CD4-positive, CD25-positive, alpha-beta regulatory T cell (primary cell): ENCODE measurements at places on chromosomes 7 and 10. TPM values are rescaled to one million over a fixed set of nuclear protein-coding genes. Genes with fewer than 3 reads are reported as not detected.

GRCh38 chr7:45306752-45307305, 149.2 kb downstream of the RAMP3 start:
- peaks cover 12% of the 10 kb centered on the region for H3K27me3 ChIP-seq
- no peak overlapping the region for H3K4me3 ChIP-seq
- DNase-seq = no peak
- no peaks in the 10 kb centered on the region for H3K36me3 ChIP-seq

GRCh38 chr10:8588135-8588534, 533.6 kb downstream of the GATA3 start:
- no peak overlapping the region for H3K27ac ChIP-seq
- no peak for DNase-seq
- H3K4me1 ChIP-seq = no peaks in the 10 kb centered on the region
- no peak overlapping the region for H3K4me3 ChIP-seq
- H3K36me3 ChIP-seq = no peaks in the 10 kb centered on the region

DNA sequence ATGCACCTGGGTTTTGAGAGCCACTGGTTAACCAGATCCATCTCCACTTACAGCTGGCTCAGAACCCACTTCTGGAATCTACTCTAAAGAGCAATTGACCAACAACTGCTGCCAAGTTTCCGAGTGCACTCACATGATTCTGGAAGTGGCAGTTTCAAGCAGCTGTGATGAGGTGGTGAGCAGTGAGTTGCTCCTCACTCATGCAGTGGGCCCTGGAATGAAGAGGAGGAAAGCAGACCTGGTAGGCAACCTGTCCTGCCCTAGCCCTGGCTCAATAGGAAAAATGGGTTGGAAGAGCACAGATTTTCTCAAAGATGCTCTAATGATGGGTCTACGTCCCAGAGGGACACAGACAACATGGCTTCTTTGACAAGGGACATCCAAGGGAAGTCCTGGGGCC, 70.7 kb upstream of the NPY start:
- H3K4me1 ChIP-seq = no peaks in the 10 kb centered on the region
- no peaks in the 10 kb centered on the region for H3K36me3 ChIP-seq
- DNase-seq = no peak
- H3K27me3 ChIP-seq = no peaks in the 10 kb centered on the region
- no peak overlapping the region for H3K4me3 ChIP-seq

GRCh38 chr10:78721231-78721630, 347.5 kb upstream of the ZMIZ1 start:
- no peak for DNase-seq
- peaks cover 3% of the 10 kb centered on the region for H3K27me3 ChIP-seq
- no peaks in the 10 kb centered on the region for H3K36me3 ChIP-seq

DNA sequence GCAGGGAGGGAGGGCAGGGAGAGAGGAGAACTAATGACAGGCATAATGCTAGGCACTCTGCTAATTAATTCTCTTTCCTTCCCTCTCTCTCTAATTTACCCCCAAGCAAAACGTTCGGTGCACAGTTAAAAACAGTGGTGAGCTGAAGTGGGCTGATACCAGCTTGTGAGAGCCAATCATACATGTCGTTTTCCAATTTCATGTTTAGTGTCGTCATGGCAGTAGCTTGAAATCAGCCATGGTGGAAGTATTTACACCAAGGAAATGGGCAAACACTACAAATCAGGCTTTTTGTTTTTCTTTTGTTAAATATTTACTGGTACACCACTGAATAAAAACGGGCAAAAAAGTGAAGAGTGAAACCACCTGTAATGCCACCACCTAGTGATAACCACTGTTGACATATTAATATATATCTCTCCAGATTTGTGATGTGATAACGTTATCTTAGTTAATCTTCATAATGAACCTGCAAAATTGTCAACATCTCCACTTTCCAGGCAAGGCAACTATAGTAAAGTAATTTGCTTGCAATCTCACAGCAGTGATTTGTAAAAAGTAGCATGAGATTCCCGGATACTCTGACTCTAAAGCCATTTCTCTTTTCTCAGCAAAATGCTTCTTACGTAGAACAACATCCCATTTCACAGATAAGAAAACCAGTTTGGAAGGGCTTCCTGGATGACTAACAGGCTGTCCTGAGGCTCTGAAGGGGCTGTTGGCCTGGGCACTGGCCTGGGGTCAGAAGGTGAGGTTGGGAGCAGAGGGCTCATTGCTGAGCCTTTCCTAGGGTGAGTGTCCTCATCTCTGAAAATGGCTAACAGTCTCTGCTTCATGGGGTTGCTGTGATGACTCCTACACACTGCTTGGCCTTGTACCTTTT, 83.7 kb downstream of the ATXN7L1 start:
- H3K4me1 ChIP-seq = peaks cover 37% of the 10 kb centered on the region
- peak overlapping the region; percentile 77 for H3K27ac ChIP-seq
- no peak for DNase-seq
- peaks cover 12% of the 10 kb centered on the region for H3K36me3 ChIP-seq

The SPDYE1 gene
- polyA plus RNA-seq = 0.08 TPM

The ANLN gene
- 0.49 TPM for polyA plus RNA-seq

DNA sequence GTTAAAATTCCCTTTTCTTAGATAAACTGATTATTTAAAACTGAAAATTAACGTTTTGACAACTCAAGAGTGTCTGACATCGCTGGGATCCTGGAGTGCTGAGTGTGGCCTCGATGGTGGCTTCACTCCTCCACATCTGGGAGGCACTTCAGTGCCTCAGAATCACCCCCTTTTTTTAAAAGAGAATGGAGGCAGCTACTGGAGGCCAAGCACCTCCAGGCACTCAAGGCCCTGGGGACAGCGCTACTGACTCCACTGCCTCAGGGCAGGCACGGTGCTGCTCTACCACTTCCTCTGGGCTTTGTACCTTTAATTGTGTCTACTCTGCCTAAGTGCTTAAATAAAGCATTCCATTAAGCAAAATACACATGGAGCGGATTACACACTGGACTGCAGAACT, 27.2 kb upstream of the NCAPG2 start:
- H3K27ac ChIP-seq = no peak overlapping the region
- no peaks in the 10 kb centered on the region for H3K4me1 ChIP-seq
- DNase-seq = no peak
- no peak overlapping the region for H3K4me3 ChIP-seq
- H3K27me3 ChIP-seq = no peaks in the 10 kb centered on the region

DNA sequence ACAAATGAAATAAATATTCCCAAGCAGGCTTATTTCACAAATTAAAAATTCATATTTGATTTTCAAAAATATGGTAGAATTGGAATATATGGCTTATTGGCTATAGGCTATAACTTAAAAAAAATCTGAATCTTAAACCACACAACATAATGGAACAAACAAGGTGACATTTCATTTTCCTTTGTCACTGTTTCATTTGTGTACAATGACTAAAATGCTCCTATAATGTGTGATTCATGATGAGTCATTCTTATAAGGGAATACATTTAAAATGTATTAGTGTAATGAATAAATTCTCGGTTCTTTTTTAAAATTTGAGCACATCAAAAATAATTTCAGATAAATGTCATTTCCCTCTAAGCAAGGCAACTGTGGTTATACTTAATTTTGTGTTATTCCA, 148.0 kb upstream of the ANK3 start:
- H3K27me3 ChIP-seq = no peaks in the 10 kb centered on the region
- no peaks in the 10 kb centered on the region for H3K36me3 ChIP-seq
- DNase-seq = no peak
- no peak overlapping the region for H3K4me3 ChIP-seq
- no peak overlapping the region for H3K27ac ChIP-seq
- no peaks in the 10 kb centered on the region for H3K4me1 ChIP-seq

- H3K4me3 ChIP-seq = no peak overlapping the region
- H3K36me3 ChIP-seq = no peaks in the 10 kb centered on the region
- no peak overlapping the region for H3K27ac ChIP-seq
- no peaks in the 10 kb centered on the region for H3K27me3 ChIP-seq
Measured at GRCh38 chr7:2253525-2254244, 11.7 kb downstream of the NUDT1 start.
